Stimulated activated effector memory CD8-positive, alpha-beta T cell treated with anti-CD3 and anti-CD28 coated beads, Interleukin-12 subunit alpha, Interleukin-12 subunit beta, amount 100 ng/mL, for 72 hours (primary cell): ENCODE measurements at places on chromosomes 11 and 22.

GRCh38 chr22:36111316-36111715 lies 49.2 kb downstream of the APOL3 start:
- no peak for DNase-seq

DNA sequence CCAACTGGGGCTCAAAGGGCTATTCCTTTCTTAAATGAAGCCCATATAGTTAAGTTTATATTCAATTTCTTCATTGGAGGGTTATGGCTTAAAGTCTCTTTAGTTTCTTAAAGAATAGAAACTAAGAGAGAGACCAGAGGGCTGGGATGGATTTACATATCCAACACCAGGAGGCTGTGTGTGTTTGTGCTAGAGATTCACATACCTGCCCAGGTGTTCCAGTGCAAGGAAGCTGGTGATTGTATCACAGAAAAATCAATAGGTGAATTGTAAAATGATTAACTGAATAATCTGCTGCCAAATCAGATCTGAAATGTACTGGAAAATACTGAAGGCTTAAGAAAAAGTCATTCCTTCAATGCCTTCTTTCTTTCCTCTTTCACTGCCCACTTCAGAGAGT lies 148.2 kb upstream of the BDNF start:
- no peak for DNase-seq

GRCh38 chr11:119029069-119029339 lies 1.7 kb downstream of the SLC37A4 start:
- DNase-seq: no peak

DNA sequence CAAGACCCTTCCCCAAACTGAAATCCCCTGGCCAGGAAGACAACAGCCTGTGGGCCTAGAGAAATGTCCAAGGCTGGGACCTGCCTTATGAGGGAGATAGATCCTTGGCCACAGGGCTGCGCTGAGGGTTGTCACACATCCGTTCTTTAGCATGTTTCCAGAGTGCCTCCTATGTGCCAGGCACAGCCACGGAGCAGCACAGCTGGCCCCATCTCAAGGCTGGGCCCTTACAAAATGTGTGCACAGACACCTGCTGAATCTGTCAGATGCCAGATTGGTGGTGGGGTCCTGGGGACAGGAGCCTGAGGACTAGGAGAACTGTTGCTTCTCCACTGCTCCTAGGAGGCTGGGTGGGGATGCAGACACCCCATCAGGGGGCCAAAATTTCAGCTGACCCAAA lies 11.2 kb downstream of the GRIK4 start:
- no peak for DNase-seq

GRCh38 chr22:32205974-32206773 lies 1.3 kb upstream of the RFPL2 start:
- DNase-seq: no peak

DNA sequence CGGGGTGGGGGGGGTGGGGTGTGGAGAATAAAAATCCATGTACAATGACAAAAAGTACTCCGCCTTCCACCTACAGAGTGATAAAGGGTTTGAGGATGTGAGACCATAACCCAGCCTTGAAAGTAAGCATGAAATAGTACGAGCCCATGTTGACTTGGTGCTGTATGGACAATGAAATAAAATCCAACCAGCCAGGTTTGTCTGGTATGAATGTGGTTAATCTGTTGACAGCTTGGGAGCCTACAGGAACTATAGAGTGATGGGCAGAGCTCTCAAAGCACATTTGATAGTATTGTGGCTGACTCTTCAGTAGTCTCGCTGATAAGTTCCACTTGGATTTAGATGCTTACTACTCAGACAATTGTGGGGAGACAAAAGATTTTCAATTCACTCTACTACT lies 48.8 kb upstream of the CD44 start:
- DNase-seq: no peak
